Nucleus accumbens (tissue), 56 donors: ENCODE measurements at places on chromosomes 7 and 10.

GRCh38 chr10:12699258-12699700 is 302.2 kb downstream of the CCDC3 start:
- no peak for DNase-seq

- DNase-seq: no peak
Measured at GRCh38 chr7:116697152-116697551, 25.2 kb downstream of the MET start.

- no peak for DNase-seq
Measured at GRCh38 chr7:55006499-55006898, 12.3 kb upstream of the EGFR start.

DNA sequence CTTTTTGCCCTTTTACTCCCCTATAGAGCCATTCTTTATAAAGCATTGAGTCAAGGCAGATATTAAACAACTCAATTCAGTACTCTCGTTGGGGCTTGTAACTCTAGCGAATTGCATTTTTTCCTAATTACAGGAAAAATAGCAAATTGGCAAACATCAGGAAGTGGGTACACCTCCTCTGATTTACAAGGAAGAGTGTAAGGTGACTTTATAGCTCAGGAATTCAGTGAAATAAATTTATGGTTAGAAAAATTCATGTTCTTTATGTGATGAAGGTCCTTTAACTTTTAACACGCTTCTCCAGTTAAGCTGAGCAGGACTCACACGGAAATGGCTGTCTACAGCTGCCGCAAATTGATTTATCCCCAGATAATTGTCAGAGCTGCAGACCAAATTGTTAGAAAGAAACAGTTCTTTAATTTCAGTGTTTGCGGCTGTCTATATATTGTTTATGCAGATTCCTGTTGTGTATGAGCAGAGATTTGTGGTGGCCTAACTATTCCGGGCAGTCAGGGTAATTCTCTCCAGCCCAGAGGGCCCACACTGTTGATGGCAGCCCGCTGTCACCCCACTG is 151.1 kb upstream of the MKI67 start:
- DNase-seq: no peak

GRCh38 chr10:4662576-4663161 is 163.3 kb upstream of the AKR1E2 start:
- DNase-seq: no peak

- DNase-seq: no peak
Measured at GRCh38 chr10:3074985-3075600, 7.7 kb downstream of the PFKP start.

DNA sequence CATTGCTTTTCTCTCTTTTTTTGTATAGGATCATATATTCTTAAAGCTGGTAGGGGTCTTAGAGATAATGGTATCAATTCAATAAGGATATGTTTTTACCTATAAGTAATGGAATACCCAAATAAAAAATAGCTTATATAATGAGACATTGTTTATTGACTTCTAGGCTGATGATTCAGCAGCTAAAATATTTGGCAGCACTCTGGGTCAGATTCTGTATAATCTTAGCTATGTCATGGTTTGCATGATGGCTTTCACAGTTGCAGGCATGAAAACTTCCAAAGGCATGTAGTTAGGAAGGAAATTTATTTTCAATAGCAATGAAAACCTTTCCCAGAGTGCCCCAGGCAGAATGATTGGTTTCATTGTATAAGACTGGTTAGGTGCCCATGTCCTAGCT is 32.1 kb upstream of the A1CF start:
- DNase-seq: no peak

GRCh38 chr7:51261950-51262795 is 54.4 kb downstream of the COBL start:
- DNase-seq: no peak

GRCh38 chr10:80461208-80462183 is 7.4 kb downstream of the TSPAN14 start:
- no peak for DNase-seq

DNA sequence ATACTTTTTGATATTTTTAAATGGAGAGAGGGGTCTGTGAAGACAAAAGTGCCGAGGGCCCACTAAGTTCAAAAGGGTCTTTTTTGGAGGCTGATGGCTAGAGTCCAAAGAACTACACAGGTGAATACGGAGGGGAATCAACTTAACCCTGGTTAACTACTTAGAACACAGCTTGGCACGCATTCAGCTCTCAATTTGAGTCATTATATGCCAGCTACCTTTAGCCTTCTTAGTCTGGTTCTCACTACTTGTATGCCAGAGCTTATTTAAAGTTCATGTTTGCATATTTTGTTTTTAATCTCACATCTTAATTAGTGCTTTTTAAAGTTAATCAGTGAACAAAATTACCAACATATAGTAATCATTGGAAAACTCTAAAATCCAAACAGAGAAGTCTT is 80.8 kb downstream of the VWDE start:
- DNase-seq: no peak

DNA sequence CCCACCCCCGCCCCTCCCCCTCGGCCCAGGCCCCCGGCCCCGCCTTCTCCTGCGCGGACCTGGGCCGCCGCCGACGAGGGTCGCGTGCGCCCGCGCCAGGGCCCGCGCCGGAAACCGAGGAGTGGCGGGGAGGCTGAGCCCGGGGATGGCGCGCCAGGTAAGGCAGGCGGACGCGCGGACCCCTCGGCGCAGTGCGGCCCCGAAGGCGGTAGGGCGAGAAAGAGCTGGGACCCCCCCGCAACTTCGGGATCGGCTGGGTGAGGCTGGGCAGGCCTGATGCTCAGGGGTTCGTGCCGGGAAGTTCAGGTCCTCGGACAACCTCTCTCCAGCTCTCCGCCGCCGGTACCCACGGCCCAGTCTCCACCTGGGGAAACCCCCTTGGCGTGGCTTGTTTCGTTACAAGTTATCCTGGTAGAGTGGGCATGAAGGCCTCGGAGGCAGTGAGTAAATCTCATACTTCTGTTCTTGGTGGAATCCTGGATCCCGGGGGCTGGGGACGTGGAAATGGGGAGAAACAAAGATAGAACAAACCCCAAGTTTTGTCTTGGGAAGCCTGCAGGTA is 58.4 kb downstream of the ZNF467 start:
- DNase-seq: no peak

GRCh38 chr10:77493851-77494261 is 143.8 kb downstream of the KCNMA1 start:
- no peak for DNase-seq

DNA sequence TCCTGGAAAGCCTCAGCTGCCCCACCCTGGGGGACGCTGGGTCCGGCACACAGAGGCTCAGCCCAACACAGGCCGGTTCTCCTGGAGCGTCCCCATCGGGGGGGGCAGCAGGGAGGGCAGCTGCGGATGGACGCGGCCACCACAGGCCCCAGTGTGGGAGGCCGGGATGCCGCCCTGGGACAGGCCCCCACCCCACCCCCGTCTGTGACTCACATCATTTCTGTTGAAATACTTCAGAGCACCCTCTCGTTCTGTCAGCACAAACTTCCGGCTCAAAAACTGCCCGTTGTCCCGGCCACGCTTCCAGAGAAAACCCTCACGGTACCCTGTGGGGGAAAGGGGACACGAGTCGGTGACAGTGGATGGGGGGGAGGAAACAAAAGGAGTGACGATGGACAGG is 28.5 kb downstream of the GET4 start:
- no peak for DNase-seq

- DNase-seq: no peak
Measured at GRCh38 chr7:68348401-68348800, 1249.9 kb upstream of the AUTS2 start.

GRCh38 chr10:31509989-31510388 is 191.0 kb downstream of the ZEB1 start:
- no peak for DNase-seq

GRCh38 chr7:24830440-24831050 is 73.3 kb upstream of the GSDME start:
- no peak for DNase-seq

DNA sequence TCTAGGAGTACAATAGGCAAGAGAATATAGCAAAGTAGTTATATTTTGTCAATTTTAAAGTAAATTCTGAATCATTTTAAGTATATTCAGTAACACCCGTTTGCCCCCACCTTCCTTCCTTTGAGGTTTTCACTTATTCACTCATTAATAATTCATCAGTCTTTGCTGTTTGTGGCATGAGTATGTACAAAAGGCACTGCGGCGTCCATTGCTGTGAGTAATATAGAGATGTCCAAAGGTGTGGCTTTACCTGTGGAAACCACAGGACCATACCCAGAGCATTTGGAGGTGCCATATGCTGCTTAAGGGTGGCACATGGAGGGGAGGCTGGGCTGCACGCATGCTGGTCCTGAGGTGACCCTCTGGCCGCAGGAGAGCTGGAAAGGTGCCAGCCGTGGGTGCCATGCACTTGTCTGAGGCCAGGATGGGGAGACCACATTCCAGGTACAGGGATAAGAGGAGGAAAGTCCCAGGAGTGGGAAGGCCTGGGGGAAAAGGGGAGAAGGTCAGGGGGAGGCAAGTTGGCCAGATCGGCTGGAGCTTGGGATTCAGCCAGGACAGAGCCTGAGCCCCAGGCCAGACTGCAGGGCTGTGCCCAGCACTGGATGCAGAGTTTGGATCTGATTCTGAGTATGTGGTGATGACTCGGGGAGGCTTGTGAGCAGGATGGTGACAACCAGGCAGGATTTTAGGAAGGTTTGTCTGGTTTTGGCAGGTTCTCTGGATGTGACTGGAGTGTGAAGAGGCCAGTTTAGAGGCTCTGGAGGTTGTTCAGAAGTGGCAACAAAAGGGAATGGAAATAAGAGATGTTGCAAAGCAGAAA is 223.4 kb downstream of the MGMT start:
- DNase-seq: no peak
